Mesothelial cell of epicardium (in vitro differentiated cells): ENCODE measurements at places on chromosomes 13 and 19.

DNA sequence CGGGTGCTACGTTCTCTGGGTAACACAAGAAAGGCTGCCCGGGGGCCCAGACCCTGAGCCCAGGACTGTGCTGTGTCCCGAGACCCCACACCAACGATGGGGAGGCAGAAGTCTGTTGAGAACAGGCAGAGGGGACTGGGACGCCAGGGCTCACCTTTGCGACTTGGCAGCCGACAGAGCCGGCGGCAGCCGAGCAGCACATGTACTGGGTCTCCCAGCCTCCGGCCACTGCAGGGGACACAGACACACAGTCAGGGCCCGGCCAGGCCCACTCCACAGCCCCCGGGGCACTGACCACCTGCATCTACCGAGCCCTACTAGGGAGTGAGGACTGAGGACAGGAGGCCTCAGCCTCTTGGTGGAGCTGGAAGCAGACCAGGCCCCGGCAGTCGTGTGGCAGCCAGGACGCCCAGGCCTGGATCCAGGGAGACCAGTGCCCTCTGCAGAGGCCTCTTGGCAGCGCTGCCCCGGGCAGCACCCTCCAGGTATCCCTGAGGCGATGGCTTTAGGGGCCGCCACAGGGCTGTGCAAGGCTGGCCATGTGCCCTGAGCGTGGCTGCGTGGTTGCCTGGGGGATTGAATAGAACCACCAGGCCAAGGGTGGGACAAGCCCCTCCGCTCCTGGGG lies 5.6 kb upstream of the ATP8B3 start:
- DNase-seq = no peak

DNA sequence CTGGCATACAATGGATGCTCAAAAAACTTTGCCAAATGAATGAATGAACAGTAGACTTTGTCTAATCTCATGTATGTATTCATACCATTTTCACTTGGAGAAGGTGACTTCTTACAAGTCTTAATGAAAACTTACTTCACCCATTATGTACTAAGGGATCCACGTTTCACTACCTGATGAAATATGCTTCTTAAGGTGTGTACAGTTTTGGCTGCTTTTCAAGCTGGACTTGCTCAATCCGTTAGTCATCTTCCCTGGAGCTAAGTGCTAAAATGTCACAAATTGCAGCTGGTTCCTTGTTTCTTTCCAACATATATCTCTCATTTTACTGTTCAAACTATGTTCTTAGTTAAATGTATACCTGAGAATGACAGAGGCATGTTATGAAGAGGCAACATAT lies 4.2 kb upstream of the CCNA1 start:
- DNase-seq = no peak

DNA sequence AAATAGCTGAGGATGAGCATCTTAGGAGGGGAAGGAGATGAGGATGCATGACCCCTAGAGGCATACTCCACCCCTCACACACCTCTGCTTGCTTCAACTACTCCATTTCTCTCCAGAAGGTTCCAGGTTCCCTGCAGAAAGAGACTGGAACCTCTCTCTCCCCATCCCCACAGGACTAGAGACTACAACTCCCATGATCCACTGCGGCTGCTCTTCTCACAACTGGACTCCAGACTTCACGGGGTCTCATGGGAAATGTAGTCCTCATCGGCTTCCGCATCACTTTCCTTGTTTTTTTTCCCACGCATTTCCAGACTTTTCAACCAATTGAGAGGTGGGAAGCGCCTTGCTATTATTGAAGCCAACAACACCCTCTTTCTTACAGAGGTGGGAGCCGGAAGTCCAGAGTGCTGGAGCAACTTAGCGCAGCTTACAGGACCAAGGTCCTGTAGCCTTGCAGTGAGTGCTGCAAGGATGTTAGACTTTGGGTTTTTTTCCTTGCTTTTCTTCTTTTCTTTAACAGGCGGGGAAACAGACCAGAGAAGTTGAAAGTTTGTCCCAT lies 13.9 kb upstream of the CACNG6 start:
- DNase-seq = peak; percentile 76

GRCh38 chr19:35114353-35115176 lies 1.1 kb upstream of the FXYD3 start:
- DNase-seq = peak; percentile 93

DNA sequence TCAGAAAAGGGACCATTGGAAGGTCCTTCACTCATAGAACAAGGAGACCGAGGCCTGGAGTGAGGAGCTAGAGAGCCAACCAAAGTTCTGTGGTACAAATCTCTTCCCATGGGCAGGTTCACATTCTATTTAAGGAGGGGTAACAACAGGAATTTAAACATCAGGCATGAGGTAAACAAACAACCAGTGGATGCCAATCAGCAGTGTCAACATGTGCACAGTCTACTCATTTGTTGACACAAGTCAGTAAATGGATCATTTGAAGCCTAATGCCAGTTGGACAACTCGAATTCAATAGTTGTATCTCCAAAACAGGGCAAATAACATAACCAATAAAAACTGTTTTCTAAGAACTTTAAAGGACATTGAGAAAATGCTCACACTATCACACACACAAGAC lies 6.3 kb upstream of the DOCK9 start:
- DNase-seq = no peak

DNA sequence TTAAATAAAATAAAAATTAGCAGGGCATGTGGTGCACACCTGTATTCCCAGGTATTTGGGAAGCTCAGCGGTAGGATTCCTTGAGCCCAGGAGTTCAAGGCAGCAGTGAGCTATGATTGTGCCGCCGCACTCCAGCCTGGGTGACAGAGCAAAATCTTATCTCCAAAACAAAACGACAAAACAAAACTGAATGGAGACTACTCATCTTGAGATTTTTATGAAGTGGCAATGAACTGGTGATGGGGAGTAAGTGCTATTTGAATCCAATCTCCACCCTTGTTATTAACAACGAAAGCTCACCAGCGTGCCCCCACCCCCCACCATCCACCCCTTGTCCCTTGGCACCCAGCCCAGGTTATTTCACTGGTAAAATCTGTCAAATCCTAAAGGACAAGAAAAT lies 45.2 kb upstream of the URI1 start:
- DNase-seq = no peak

GRCh38 chr13:24734950-24735349 lies 29.0 kb upstream of the RNF17 start:
- DNase-seq = no peak

- peak; percentile 79 for DNase-seq
These were observed 21.7 kb downstream of the MAU2 start for GRCh38 chr19:19342086-19343015.

DNA sequence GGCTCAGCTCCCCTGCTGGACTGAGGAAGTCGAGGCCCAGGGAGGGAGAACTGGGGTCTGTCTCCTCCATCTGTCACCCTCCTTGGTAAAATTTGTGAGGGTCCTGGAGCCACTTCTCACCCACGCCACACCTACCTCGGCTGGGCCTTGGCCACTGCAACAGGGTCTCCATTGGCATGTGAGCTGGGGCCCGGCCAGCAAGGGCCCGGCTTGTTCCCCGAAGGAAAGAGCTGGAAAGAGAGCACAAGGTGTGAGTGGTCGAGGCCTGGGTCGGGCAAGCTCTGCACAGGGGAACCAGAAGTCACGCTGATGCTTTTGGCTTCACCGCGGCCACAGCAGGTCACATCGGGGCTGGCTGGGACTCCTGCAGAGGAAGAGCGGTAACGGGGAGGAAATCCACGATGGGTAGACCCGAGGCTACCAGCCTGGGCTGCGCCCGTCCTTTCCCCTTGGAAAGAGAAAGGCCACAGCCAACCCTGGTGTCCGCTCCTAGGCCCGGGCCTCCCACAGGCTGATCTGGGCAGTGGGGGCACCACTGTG lies 9.0 kb downstream of the NANOS3 start:
- DNase-seq = no peak

DNA sequence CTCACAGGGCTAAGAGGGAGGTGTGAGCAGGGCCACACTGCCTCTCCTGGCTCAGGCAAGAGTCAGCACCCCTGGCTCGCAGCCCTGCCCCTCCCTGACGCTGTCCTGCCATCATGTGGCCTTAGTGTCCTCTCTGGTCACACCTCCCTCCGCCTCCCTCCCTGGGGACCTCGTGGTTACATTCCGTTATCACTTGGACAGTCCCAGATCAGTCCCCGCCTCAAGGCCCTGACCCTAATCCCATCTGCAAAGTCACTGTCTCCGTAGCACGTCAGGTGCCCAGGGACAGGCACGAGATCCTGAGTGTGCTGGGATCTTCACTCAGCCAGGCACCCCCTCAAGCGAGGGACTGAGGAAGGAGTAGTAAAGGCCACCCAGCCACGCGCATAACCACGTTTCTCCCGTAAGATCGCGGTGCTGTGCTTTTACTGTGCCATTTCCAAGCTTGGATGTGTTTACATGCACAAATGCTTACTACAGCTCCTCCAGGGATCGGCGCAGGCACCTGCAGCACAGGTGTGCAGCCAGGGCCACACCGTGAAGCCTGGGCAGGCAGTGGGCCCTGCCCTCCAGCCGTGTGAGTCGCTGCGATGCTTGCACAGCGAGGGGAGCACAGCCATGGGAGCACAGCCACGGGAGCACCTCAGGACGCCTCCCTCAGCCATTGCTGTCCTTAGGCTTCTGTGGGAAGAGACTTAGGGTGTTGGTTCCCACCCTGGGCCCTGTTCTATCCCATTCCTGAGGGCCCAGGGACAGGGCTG lies 10.7 kb upstream of the TMEM255B start:
- no peak for DNase-seq

DNA sequence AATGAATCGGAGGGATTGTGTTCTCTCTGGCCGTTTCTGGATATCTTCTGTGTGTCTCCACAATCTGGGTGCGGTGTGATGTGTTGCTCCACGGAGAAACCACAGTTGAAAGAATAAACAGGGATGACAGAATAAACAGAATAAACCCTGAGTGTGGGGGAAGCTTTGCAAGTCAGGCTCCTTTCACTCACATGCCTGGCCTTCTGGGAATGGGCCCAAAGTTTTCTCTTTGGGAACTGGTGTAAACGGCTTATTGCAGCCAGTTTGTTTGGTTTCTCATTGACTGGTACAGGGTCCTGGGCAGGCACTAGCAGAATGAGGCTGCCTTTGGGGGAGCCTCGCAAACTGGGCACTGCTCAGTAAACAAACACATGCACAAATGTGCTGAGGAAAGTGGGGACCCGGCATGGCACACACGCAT lies 324.7 kb downstream of the DLEU7 start:
- no peak for DNase-seq
